Dermis blood vessel endothelial cell (primary cell): ENCODE measurements at places on chromosomes 4 and X.

DNA sequence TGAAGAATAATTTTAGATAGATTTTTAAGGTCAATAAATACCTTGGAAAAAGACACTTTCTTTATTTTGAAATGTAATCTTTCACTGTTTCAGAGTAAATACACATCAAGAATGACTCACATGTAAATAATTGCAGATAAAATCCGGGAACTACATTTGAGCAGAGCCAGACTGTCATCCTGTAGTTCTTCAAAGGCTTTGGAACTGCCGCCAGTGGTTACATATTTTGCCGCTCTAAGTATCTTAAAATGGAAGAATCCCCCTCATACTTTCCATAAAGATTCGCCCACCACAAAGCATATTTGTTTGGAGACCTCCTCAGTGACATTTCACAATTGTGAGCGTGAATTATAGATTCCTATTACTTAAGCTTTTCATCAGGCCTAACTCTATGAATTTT is 607.8 kb upstream of the ZFP42 start:
- no peak for DNase-seq

DNA sequence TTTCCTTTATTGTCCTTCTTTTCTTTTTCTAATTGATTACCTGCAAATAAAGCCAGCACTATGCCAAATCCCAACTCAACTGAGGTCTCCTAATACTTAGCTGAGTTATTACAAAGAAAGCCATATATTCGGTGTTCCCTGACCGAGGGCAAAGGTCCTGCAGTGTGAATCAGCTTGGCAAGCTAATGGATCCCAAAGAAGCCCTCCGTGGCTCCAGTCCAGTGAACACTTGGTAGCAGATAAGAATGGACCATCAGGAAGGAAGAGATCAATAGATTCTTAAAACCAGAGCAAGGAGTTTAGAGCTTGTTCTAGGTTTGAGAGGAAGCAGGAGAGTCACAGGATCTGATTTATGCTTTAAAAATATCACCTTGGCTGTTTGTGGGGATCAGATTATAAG is 8.5 kb downstream of the LDB2 start:
- peak; percentile 51 for DNase-seq

DNA sequence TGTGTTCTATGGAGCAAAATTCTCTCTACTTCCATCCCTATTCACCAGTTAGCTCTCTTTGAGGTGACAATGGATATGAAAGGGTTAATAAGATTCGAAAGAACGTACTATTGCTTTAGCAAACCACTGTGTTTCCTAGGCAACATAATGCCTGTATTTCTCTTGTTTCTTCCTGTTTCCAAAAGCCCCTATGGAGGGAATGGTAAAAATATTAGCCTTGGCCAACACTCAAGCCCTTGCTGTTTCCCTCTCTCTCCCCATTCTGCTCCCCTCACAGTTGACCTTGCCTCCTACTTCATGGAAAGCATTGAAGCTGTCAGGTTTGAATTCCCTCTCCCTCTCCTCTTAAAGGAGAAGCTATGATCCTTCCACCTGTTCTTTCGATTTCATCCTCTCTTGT is 9.6 kb upstream of the PGRMC1 start:
- DNase-seq: no peak

- peak; percentile 73 for DNase-seq
Observed at GRCh38 chr4:10456595-10457254, 501 bp downstream of the ZNF518B start.

GRCh38 chr4:139419388-139419914 is 34.5 kb upstream of the RAB33B start:
- peak; percentile 99 for DNase-seq

DNA sequence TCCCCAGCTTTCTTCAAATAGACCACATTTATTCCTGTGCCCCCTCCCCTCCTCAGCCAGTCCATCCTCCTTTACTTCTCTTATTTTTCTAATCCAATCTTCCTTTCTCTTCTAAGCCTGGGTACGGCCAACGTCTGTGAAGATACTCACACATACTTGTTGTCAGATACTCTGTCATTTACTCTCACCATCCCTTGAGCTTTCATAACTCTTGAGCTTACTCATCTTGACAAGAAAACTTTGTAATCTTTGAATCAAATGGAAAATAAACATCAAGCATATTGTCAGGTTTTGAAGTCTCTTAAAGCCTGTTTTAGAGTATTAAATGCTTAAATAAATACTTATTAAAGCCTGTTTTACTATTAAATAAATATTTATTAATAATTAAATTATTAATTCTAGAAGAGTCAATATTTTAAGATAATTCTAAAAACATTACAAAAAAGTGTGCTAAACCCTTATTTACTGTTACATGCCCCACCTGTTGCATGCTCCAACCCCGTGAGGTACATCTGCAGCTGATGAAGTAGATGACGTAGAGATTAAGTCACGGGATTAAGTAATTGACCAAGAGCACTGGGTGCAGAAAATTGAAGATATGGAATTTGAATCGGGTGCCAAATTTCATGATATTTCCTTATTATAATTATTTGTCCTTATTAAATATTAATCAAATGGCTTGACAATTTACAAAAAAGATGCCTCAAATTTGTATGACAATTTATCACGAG is 1.5 kb upstream of the TRIML2 start:
- DNase-seq: no peak

- DNase-seq: no peak
Observed at GRCh38 chr4:20997886-20998285, 297.6 kb downstream of the PACRGL start.

DNA sequence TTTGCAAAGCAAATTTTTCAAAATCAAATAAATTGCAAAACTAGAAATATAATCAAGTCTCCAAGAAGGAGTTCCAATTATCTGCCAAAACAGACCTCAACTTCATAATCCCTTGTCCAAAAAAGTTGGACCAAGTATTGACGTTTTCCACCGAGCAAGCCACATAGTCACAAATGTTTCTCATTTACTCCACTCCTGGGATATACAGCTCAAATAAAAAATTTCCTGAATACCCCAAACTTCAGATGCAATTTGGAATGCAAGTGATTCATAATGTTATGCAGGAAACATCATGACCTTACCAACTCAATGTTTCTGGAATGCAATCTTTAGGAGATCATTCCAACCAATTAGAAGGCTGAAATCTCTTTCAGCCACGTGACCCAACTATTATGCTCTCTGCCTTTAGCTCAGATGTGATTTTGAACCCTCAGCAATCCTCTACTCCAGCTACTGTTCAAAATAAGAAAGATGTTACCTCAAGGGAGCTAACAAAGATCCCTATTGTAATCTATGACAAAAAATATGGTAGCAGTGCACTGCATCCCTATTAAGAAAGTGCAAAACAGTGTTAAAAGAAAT is 72.4 kb downstream of the PRDM5 start:
- DNase-seq: peak; percentile 13

DNA sequence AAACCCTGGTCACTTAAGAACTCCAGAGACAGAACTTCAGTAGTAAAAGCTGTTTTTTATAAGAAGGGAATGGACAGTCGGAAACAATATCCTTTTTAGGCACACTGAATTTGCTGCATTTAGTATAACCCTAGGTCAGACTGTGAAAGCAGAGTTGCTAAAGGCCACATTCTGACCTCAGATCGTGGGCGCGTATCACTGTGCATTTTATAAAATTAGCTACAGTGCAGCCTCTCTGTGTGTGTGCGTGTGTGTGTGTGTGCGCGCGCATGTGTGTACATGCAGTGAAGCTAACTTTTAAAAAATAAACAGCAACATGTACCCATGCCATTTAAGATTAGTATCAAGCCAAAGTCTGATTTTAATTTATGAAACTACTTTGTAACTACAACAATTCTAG is 8.0 kb downstream of the ZNF827 start:
- DNase-seq: no peak

DNA sequence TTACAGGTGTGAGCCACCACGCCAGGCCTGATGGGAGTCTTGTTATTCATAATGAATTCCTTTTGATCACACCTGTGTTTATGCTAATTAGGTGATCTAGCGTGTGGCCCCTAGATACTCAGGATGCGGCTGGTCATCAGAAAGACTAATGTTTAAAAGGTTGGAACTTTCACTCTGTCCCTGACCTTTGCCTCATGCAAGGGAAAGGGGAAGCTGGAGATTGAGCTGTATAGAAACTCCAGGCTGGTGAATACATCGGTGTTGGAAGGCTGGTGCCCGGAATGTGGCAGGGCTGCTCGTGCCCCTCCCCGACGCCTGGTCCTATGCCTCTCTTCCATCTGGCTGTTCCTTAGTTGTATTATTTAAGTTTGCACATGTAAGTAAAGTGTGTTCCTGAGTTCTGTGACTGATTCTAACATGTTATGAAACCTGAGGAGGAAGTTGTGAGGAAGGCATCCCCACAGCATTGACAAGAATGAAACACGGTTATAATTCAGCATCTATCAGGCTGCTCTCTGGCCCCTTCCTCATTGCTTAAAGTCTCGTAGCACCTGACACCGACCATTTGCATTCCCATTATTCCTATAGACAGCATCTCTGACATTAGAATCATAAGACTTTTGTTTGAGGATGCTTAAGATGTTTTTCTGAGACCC is 28.9 kb downstream of the CASP3 start:
- DNase-seq: no peak

DNA sequence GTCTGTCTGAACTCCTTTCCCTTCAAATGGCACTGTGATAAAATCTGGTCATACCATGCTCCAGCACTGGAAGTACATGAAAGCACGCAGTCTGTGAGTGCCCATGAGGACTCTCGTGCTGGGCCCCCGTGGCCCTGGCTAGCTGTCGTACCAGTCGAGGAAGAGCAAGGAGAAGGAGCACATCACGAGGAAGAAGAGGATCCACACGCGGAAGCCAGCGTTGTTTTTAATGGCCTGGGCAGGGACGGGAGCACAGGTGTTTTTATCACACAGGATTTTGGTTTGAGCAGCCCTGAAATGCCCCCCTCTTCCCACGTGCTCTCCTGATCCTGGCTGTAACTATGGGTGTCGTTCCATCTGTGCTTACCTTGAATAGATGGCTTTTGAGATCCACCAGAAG is 33.0 kb downstream of the NSG1 start:
- no peak for DNase-seq

- no peak for DNase-seq
Observed at GRCh38 chr4:10017037-10017893, 4.0 kb downstream of the SLC2A9 start.

- no peak for DNase-seq
Observed at GRCh38 chr4:181971411-181971810, 271.8 kb upstream of the TENM3 start.

GRCh38 chr4:177975315-177975987 is 533.2 kb upstream of the AGA start:
- DNase-seq: no peak

- DNase-seq: no peak
Observed at GRCh38 chr4:110680265-110680664, 57.4 kb upstream of the PITX2 start.

DNA sequence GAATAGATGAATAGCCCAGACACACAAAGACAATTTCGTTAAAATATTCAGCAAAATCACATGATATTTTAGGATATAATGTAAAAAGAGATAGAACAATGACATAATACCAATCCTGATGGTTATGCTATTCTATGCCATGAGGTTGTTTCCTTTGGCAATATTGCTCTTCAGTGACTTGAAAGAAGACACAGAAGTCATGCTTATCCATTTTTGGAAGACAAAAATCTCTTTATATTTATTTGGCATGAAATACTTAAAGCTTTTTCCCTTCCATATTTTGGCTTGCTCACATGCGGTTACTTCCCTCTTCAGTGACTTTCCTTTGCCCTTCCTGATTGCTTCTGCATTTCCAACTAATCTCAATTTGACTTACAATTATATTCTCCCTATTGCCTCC is 314.8 kb downstream of the IQCM start:
- no peak for DNase-seq

- DNase-seq: no peak
Observed at GRCh38 chr4:11768251-11768972, 339.7 kb upstream of the HS3ST1 start.

GRCh38 chr4:8220661-8221450 is 21.8 kb downstream of the SH3TC1 start:
- DNase-seq: no peak

DNA sequence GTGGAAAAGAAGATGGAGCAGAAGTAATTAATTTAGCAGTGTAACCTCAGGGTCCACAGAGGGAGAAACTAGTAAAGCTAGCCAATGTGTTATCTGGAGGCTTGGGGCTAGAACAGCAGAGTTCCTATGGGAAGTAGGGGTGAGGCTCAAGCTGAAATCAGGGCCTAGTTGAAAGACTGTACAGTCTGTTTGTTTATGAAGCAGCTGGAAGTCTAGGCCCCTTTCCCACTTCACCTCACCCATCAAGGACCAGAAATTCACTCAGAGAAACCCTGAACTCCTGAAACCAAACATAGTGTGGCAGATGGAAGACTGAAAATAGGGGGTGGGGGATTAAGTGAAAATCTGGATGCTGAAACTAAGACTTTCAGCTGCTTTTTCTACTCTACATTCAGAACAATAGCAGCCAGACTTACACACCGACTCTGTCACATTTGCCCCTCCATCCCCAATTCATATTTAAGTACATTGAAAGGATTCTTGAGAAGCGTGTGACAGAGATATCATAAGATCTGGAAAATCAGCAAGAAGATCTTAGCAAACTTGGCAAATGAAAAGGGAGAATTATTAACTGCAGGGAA is 32.6 kb upstream of the FAM241A start:
- no peak for DNase-seq

DNA sequence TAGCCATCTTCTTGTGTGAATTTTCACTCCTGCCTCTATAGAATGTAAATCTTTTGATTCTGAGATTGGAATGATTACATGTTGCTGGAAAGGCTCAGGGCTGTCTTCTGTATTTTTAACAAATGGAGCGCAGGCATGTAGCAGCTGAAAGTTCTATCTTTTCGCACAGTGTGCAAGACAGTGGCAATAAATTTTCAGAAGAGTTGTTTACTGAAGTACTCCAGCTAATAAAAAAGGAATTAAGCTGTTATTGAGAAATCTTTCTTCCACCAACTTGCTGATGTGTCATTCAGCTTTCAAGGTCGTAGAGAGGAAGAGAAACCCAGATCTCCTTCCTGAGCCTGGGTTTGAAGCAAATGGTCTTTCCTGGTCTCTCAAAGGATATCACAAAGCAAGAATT is 122.0 kb upstream of the PUDP start:
- no peak for DNase-seq

- DNase-seq: no peak
Observed at GRCh38 chrX:154138857-154139256, 5.2 kb upstream of the OPN1LW start.

DNA sequence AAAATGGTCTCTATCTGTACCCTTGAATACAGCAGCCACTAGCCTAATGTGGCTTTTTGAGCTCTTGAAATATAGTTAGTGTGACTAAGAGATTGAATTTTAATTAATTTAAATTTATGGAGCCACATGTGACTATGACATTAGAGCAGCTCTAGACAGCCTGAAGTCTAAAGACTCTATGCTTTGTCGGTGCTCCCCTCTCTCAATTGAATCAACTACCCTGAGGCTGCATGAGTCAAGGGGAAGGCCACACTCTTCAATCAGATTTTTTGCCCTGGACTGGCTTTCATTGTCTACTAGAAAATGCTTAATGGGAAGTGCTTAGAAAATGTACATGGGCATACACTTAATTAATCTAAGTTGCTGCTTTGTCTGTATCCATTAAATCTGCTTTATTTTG is 11.7 kb downstream of the TLR7 start:
- no peak for DNase-seq

- DNase-seq: no peak
Observed at GRCh38 chr4:178395798-178396197, 953.6 kb upstream of the AGA start.
